Hepatic stellate cell (primary cell): ENCODE measurements at places on chromosomes 5 and 9.

DNA sequence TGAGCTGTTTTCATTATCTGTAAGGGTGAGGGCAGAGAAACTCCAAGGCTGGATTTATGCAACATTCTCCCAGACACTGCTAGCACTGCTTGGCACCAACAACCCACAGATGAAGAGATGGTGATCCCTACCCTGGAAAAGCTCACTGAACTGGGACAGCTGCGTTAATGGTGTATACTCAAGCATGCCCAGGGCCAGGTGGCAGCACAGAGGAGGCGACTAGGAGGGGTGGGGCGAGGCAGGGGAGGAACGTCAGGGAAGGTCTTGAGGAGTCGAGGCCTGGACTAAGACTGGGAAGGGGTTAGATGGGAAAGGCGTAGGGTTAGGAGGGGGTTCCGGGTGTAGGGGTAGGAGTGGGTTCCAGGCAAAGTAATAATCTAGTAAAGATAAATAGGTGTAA lies 73.1 kb upstream of the TBC1D9B start:
- no peak for DNase-seq

GRCh38 chr9:136243631-136244030 lies 2.0 kb downstream of the QSOX2 start:
- no peak for DNase-seq

DNA sequence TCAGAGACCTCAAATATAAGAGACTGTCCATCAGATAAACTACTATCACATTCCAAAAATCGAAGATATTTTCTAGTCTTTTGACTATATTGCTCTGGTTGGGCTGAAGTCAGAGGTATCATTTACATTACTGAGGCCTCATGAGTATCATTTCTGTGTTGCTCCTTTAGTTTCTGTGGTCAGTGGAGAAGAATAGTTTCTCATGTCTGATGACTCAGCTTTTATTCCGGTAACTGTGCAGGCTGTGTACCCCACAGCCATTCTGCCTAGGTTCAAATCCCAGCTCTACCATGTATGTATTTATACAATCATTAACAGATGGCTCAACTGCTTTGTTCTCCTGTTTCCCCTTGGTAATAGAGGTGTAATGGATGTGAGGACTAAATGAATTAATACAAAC lies 179.3 kb downstream of the ALDH1A1 start:
- no peak for DNase-seq

DNA sequence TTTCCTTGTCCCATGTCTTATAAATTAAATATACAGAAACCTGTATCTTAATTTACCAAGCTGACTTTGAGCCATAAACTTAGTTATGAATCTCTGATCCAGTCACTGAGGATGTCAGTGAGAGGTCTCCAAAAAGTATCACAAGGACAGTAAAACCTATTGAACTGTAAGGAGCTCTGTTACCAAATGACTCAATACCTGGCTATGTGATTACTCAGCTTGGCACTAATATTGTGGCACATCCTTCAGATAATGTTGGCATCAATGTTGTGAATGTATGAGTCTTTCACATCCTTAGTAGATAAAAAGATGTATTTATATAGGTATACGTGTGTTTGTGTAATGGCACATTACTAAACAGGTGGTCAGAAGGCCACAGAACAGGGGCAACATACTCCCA lies 18.0 kb upstream of the CAPSL start:
- no peak for DNase-seq

- no peak for DNase-seq
Measured at GRCh38 chr5:97355775-97356174, 172.7 kb upstream of the RIOK2 start.
